Smooth muscle cell of the brain vasculature (primary cell): ENCODE measurements at places on chromosomes 7 and 10.

DNA sequence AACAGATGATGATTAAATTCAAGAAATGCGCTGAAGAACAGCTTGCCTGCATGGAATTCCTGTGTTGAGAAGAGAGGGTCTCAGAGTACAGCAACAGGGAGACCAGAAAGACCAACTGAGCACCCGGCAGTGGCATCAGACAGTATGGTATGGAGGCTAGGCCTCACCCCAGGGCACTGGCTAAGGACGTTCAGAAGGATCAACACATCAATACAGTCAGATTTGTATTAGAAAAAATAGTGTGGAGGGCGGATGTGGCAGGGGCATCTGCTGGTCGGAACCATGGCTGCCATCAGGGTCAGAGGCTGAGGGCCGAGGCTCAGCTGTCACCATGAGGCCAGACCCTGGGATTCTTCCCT, 142.1 kb downstream of the ADARB2 start:
- DNase-seq: no peak

DNA sequence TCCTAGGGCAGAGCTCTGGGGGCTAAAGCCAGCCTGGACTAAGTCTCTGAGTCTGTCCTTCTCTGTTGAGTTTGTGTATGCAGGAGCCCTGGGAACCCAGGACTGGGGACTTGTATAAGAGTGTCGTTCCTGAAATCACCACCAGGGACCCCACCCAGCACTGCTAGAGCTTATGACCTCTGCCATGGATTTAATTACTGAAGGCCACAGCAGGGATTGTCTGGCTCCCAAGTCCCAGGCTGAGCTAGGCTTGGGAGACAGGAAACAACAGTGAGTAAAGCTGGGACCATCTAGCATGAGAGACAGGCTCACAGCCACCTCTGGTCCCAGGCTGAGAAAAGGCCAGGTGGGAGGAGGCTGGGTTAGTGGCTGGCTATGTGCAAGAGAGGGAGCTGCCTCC, 1.4 kb upstream of the TSPAN15 start:
- no peak for DNase-seq

- DNase-seq: no peak
These were observed 715.4 kb downstream of the AUTS2 start for GRCh38 chr7:70313687-70314086.

- peak; percentile 28 for DNase-seq
These were observed 279.8 kb downstream of the KCNMA1 start for GRCh38 chr10:77357611-77358310.

- DNase-seq: no peak
These were observed 309.2 kb upstream of the ZMIZ1 start for GRCh38 chr10:78759456-78760120.

DNA sequence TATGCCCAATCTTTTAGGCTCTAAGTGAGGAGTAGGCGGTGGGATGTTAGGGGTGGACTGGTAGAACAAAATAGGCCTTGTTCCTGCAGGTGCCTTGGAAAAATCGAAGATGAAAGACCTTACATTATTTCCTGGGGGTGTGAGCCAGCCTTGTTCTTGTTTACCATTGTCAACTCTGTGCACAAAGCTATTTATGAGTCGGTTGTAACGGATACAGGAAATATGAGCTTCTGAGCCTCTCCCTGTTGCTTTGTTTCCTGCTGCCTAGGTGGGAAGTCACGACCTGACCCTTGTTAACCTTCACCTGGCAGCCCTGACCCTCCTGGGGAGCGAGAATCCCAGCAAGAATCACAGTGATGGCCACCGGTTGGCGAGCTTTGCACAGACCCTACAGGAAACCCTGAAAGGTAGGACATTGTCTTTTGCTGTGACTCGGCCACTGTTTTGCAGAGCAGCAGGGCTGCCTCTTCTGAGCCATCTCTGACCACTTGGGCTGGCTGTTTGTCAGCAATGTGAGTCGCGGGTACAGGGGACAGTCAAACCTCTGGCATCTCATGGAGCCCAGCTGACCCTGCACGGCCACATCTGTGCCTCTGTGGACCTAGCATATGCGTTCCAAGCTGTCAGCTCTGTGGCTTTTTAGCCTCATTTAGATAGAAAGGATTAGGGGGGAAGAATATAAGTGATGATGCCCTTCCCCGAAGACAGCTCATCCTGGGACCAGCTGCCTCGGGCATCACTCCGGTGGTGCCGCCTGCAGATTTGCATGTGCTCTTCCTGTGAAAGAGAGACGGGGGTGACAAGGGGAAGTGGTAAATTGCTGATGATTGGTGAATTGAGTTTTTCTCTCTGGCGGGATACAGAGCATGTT, 102.1 kb upstream of the ANLN start:
- DNase-seq: no peak

GRCh38 chr10:14329746-14330173, 964 bp downstream of the FRMD4A start:
- DNase-seq: no peak

DNA sequence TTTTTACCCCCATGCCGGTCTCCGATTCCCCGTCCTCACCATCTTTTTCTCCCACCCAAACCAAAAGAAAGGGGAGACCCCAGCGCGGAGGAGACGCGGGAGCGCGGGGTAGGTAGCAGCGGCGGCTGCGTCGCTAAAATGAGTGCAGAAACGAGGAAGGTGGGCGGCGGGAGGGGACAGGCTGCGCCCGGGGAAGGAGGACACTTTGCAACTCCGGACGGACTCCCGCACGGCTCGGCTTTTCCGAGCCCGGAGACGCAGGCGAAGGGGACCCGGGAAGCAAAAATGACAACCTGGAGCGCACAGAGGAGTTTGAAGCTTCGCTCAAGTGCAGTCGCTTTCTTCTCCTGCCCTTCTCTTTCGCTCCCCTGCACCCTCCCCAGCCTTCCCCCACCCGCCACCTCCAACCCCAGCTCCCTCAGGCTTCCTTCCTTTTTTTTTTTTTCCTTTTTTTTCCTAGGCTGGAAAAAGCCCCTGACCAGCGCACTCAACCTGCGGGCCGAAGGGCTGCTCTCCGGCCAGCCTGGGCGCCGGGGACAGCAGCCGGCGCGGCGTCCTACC, 453 bp downstream of the SFMBT2 start:
- no peak for DNase-seq

DNA sequence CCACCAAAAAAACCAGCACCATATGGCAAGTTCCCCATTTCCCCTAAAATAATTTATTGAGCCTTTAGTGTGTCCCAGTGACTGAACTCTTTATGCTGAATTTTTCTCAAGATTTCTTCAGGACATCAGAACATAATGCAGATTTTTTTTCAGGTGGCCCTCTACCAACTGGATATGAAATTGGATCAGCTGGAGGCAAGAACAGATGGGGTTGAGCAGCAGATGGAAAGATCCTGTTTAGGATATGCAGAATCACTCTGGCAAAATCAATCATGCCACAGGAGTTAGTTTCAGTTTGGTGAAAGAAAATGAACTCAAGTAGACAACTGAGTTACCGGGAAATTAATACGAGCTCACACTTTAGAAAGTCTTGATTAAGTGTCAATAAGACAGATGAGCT, 761.5 kb upstream of the C7orf33 start:
- no peak for DNase-seq
